ENCODE measurements at places on chromosomes 12 and 14. TPM values are rescaled to one million over a fixed set of nuclear protein-coding genes. Genes with fewer than 3 reads are reported as not detected.

- no peak overlapping the region for H3K27ac ChIP-seq
- H3K4me3 ChIP-seq: no peak overlapping the region
- no peaks in the 10 kb centered on the region for H3K36me3 ChIP-seq
- DNase-seq: no peak
Measured at GRCh38 chr12:42130672-42131402, 13.8 kb downstream of the GXYLT1 start.

Gene ANKS1B
- total RNA-seq: 2.6 TPM

GRCh38 chr12:22656831-22657230, 31.9 kb downstream of the ETNK1 start:
- peaks cover 2% of the 10 kb centered on the region for H3K36me3 ChIP-seq
- no peak overlapping the region for H3K27ac ChIP-seq
- no peak for DNase-seq
- peaks cover 14% of the 10 kb centered on the region for H3K4me1 ChIP-seq

DNA sequence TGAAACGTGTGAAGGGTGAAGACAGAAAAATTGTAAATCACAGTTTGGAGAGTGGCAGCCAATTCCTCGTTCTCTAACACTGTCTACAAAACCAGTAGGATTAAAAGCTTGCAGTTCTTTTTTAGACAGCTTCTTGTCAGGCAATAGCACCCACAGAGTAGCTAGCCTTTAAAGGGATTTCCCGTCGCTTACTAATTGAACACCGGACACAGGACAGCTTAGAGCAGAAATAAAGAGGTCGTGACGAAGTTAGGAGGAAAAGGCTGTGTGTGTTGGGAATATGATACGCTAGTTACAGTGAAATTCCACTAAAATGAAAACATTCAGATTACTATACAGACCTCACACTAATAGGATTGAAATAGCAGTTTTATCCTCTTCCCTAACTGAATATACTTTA, 149.1 kb upstream of the FLRT2 start:
- no peak for DNase-seq
- H3K4me1 ChIP-seq: no peaks in the 10 kb centered on the region
- no peaks in the 10 kb centered on the region for H3K27me3 ChIP-seq
- no peaks in the 10 kb centered on the region for H3K36me3 ChIP-seq
- no peak overlapping the region for H3K4me3 ChIP-seq

DNA sequence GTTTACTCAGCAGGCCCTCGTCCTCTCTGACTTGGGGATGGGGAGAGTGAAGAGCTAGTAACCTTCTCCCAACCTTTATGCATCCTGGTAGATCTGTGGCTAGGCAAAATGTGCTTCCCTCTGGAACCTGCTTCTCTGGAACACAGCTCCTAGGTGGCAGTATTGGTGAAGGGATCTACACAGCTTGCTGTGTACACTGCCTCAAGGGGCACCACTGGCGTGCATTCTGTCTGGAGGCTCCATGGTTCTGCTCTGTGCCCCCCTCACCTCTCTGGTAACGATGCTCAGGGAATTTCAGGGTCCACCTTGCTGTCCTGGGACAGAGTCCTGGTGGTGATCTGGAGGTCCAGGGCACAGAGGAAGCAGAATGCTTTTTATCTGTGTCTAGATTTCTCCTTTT, 43.5 kb upstream of the KCNA5 start:
- no peak for DNase-seq
- H3K27me3 ChIP-seq: peaks cover 1% of the 10 kb centered on the region
- no peak overlapping the region for H3K4me3 ChIP-seq

Gene KRT75
- total RNA-seq: not detected

GRCh38 chr14:41606532-41607303, at the start of gene LRFN5:
TSS of gene LRFN5 (plus strand) at chr14:41606876.
- peak; percentile 58 for DNase-seq
- H3K4me1 ChIP-seq: peaks cover 25% of the 10 kb centered on the region
- H3K36me3 ChIP-seq: no peaks in the 10 kb centered on the region

- H3K4me1 ChIP-seq: peaks cover 25% of the 10 kb centered on the region
- DNase-seq: no peak
- H3K36me3 ChIP-seq: peaks cover 11% of the 10 kb centered on the region
Measured at GRCh38 chr14:68958553-68958952, 20.5 kb downstream of the ACTN1 start.

- H3K27me3 ChIP-seq: no peaks in the 10 kb centered on the region
- H3K36me3 ChIP-seq: no peaks in the 10 kb centered on the region
- no peak overlapping the region for H3K4me3 ChIP-seq
- no peak overlapping the region for H3K27ac ChIP-seq
Measured at GRCh38 chr12:21860534-21860933, 80.7 kb downstream of the ABCC9 start.

GRCh38 chr14:49460662-49461061, 125.5 kb downstream of the RPS29 start:
- H3K27me3 ChIP-seq: no peaks in the 10 kb centered on the region
- H3K27ac ChIP-seq: no peak overlapping the region
- H3K4me3 ChIP-seq: no peak overlapping the region
- no peaks in the 10 kb centered on the region for H3K36me3 ChIP-seq

- no peaks in the 10 kb centered on the region for H3K36me3 ChIP-seq
- H3K4me1 ChIP-seq: no peaks in the 10 kb centered on the region
- H3K27ac ChIP-seq: no peak overlapping the region
- no peak for DNase-seq
- no peak overlapping the region for H3K4me3 ChIP-seq
Measured at GRCh38 chr12:40446385-40446784, 221.6 kb downstream of the LRRK2 start.

- peaks cover 13% of the 10 kb centered on the region for H3K27me3 ChIP-seq
- peaks cover 8% of the 10 kb centered on the region for H3K36me3 ChIP-seq
- DNase-seq: no peak
Measured at GRCh38 chr12:53700567-53700966, 24.7 kb upstream of the ATP5MC2 start.

Gene REP15
- 4.0 TPM for total RNA-seq

Gene PRPH
- not detected for total RNA-seq

DNA sequence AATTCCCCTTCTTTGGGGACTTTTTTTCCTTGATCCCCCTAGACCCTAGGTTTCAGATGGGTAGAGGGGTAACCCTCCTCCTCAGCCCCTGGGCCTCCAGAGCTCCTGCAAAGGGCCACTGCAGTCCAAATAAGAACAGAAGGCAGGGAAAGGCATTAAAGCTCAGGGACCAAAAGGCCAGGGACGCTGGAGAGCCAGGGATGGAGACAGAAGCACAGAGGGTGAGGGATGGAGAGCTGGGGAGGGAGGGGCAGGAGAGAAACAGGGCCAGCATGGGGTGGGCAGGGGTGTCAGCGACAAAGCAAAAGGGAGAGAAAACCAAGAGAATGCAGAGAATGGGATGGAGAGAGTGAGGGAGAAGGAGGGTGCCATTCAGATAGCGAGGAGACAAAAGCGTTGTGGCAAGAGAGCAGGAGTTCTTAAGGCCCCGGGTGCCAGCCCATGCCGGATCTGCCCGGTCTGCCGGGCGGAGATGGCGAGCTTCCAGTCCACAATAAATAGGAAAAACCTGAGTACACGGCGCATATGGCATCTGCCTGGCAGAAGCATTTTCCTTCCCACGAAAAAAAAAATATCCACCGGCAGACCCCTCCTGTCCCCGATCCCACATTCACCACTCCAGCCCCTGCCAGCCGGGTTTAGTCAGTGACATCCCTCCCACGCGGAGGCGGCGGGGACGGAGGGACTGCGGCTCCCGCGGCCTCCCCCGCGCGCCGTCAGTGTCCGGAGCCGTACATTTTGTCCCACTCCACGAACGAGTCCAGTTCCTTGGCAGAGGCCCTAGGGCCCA, 28.6 kb downstream of the FIGNL2 start:
- H3K36me3 ChIP-seq: peaks cover 19% of the 10 kb centered on the region
- H3K4me3 ChIP-seq: no peak overlapping the region
- peaks cover 10% of the 10 kb centered on the region for H3K4me1 ChIP-seq
- no peak for DNase-seq
- no peak overlapping the region for H3K27ac ChIP-seq

Gene RAPGEF3
- total RNA-seq: 81.5 TPM

Gene TESPA1
- total RNA-seq: 0.95 TPM

Gene CEBPE
- not detected for total RNA-seq
